ENCODE measurements at places on chromosomes 5 and 9.
A peak's percentile ranks its signal among the peaks of the same experiment; 100 is the strongest.

GRCh38 chr5:93428868-93429267 lies 152.2 kb downstream of the NR2F1-AS1 start:
- no peak for DNase-seq

- DNase-seq: no peak
Observed at GRCh38 chr5:134568761-134569695, 43.6 kb downstream of the JADE2 start.

- no peak for DNase-seq
Observed at GRCh38 chr9:20184541-20184940, 395.7 kb upstream of the SLC24A2 start.

DNA sequence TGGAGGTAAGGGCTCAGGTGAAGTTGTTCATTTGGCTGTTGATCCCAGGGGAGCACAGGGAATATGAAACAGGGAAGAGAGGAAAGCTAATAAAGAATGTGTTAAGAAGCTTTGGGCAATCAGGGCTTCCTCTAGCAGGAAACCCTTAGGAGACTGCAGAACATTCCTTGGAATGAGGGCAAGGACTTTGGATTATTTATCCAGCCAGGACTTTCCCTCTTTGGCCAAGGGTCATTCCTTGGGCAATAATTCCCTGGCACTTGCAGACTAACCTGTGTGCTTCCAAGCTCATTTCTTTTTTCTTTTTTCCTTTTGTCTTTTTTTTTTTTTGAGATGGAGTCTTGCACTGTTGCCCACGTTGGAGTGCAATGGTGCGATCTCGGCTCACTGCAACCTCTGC lies 209.2 kb upstream of the MAP3K1 start:
- no peak for DNase-seq

DNA sequence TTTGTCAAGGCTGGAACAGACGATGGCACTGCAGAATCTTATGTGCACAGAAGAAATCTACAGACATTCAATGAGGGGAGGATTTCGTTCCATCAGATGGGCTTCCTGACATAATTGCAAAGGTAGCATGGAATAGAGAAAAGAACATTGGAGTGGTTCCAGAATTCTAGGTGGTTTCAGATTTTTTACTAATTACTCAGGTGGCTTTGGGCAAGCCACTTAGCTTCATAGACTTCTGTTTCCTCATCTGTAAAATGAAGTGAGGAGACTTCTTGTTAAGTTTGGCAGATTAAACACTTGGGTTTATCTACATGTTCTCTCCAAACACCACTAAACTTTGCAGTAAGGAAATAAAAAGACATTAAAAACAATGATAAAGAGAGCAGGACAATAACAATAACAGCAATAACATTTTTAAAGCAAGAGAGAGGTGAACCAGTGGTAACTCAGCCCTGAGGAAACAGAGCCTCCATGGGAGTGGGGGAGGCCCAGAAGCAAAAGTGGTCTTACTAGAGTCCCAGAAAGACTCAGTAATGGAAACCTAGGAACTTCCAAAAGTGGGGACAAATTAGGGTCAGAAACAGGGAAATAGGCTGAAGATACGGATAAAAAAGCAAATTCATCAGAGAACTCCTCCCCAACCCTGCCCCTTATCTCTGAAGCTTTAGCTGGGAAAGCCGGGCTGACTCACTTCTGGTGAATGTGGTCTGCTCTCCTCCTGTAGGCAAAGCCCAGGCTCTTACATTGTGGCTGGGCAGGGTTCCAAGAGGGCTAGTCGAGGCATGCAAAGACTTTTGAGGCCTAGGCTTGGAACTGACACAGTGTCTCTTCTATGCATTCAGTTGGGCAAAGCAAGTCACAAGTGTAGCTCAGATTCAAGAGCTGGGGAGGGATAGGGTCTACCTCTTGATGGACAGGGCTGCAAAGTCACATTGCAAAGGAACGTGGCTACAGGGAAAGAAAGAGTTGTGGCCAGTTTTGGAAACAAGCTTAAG lies 11.8 kb upstream of the ACTBL2 start:
- peak; percentile 9 for DNase-seq

- no peak for DNase-seq
Observed at GRCh38 chr9:90890146-90890810, 88.7 kb downstream of the SYK start.

DNA sequence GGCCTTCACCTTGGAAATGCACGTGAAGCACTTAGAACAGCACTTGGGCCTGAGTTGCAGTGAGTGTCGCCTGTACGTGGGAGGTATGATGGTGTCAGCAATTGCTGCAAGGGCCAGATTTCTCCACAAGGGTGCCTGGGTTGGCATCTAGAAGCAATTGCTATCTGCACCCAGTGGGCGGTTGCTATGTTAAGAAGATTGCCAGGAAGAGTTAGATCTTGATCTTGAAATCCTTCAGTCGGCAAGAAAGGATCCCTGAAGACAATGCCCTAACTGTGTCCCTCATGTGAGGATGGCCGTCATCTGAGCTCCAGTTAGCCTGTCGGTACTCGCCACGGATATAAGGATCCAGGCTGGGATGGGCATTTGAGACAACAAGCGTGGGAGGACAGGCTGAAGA lies 62.9 kb downstream of the MAMDC2 start:
- no peak for DNase-seq

DNA sequence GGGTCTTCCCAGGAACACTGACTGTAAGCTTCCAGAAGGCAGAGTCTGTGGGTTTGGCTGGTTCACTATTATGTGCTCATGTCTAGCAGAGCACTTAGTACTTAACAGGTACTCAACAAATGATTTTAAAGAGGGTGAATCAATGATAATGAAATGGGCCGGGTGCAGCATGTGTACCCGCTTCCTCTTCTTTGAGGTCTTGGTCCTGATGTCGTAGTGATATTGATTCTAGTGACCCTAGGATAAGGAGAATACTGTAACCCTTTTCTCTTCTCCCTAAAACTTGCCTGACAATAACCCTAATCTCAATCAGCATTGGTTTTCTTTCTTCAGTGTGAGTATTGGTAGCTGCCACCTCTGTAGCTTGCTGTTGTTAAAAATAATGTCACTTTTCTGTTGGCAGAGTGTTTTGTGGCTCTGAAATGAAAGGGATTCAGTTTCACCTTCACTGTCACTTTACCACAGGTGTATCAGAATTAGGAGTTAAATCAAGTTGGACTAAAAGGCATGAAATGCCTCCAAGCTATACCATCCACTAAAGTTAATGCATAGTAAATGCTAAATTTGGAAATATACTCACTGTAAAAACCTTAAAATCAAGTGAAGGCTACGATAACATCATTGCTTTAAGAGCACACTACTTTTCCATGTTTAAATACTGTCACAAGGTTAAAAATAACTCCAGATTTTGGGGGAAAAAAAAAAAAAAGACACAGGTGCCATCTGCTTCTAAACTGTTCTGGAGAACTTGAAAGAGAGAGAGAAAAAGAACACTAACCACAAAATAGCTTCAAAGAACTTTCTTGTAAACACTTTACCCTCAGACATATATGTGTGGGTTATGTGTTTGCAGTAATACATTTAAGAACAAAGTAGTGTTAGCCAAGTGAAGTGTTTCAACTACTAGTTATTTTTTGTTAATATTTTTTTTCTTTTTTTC lies 6.0 kb downstream of the CAMK4 start:
- no peak for DNase-seq

DNA sequence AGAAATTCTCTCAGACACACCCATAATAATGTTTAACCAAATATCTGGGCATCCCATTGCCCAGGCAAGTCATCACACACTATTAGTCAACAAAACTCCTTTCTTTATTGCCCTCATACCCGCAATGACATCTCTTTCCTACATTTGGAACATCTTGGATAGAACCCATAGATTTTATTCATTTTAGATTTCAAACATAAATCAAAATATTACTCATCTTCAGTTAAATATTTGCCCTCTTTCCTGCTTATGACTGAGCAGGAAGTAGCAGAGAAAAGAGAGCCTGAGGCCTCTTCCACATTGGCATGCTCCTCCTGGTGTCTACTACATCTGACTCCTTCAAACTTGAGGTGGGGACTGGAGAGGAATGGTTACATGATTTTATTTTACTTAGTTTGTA lies 592.0 kb downstream of the CHSY3 start:
- no peak for DNase-seq

All from HAP-1 (cell line).